T follicular helper cell (primary cell): ENCODE measurements at places on chromosomes 3 and 15.
A peak's percentile ranks its signal among the peaks of the same experiment; 100 is the strongest.

GRCh38 chr3:107956991-107957900 lies 133.6 kb downstream of the CD47 start:
- no peak for DNase-seq

GRCh38 chr3:125107861-125108567 lies 52.2 kb upstream of the HEG1 start:
- no peak for DNase-seq

GRCh38 chr3:72158639-72159326 lies 373.8 kb upstream of the PROK2 start:
- no peak for DNase-seq

- DNase-seq = no peak
Measured at GRCh38 chr3:161745741-161746140, 249.1 kb downstream of the OTOL1 start.

GRCh38 chr3:167787440-167787839 lies 51.9 kb downstream of the SERPINI1 start:
- DNase-seq = no peak

GRCh38 chr3:156030723-156031122 lies 89.7 kb upstream of the KCNAB1 start:
- DNase-seq = no peak

- DNase-seq = no peak
Measured at GRCh38 chr3:188294823-188295487, 141.0 kb downstream of the LPP start.

DNA sequence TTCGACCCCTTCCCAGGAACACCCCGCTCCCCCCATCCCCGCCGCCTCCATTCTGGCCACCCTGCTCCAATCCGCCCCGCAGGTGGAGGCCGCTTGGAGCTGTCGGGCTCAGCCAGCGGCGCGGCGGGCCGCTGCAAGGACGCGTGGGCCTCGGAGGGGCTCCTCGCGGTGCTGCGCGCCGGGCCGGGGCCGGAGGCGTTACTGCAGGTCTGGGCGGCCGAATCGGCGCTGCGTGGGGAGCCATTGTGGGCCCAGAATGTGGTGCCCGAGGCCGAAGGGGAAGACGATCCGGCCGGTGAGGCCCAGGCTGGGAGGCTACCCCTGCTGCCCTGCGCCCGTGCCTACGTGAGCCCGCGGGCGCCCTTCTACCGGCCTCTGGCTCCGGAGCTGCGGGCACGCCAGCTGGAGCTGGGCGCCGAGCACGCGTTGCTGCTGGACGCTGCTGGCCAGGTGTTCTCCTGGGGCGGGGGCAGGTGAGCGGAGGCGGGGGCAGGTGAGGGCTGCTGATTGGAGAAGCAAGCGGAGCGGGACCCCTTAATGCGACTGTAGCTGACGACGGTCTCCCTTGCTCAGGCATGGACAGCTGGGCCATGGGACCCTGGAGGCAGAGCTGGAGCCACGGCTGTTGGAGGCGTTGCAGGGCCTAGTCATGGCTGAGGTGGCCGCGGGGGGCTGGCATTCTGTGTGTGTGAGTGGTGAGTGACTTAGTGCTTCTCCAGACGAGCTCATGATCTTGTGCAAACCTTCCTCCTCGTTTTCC lies 2.5 kb downstream of the RCCD1 start:
- DNase-seq = no peak

DNA sequence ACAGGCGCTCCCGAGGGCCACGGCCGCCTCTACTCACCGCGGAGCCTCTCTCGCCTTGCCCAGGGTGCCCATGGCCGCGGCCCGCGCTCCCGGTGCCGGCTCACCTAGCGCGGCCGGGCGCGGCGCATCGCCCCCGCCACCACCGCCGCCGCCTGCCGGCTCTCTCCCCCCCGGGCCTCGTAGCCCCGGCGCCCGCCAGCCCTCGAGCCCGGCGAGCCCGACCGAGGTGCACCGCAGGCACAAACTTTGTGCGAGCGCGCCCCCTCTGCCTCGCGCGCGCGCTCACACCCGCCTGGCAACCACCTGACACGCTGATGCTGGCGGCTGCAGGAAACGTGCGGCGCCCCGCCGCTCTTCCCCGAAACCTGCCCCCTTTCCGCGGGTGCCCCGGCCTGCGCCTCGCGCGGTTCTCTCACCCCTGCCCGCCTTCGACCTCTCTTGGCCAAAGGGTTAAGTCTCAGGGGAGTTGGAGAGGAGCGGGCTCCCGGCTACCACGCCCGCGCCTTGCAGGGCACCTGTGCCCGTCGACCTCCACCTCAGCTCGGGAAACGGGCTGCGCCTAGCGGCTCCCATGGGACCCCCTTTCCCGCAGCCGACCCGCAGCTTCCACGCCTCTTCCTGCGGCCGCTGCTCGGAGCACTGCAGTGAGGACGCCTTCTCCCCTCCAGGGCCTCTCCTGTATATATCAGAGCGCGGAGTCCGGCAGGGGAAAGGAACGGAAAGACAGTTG lies at the start of gene RASGRP1:
Gene RASGRP1, minus strand, starts transcription at position 258 of the 730 bp plus-strand sequence. Its CDS starts 186 bp downstream, at position 72.
- peak; percentile 83 for DNase-seq

DNA sequence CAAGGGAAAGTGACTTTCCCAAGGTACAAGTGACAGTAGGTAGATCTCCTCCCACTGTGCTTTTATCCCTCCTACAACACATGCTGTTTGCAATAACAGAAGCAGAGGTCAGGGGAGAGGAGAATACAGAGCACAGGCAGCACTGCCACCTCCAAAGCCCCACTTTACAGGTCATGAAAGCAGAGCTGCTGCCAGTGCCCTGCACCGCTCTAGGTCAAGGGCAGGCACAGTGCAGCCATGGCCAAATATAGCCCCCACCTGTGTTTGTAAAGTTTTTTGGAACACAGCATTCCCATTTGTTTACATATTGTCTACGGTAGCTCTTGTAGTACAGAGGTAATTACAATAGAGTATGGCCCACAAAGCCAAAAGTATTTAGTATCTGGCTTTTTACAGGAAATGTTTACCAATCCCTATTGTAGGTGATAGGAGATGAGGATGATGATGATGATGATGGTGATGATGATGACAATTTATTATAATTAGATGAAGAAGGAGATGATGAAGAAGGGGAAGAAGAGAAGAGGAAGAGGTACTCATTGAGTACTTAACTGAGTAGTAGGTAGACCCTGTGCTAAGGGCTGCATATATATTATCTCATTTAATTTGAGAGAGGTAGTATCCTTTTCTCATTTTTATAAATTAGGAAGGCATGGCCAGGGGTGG lies 20.4 kb downstream of the HDC start:
- no peak for DNase-seq

GRCh38 chr3:128294999-128295468 lies 141.8 kb downstream of the EEFSEC start:
- DNase-seq = no peak

DNA sequence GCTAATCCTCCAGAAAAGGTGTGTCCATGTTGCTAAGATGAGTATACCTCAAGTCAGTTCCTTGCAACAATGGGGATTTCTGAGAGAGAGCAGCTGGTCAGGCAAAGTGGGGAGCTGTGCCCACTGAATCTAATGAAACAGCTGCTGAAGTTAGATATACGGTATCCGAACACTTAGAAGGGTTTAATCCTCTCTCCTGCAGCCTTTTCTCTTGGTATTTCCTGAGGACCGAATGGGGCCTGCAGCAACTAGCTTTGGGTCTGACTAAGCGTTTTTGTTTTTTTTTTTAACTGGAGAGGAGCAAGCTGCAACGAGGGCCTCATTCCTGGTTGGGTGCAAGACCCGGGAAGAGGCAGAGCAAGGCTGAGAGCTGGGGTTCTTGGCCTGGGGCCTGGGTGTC lies 37.6 kb upstream of the BNC1 start:
- DNase-seq = no peak

- no peak for DNase-seq
Measured at GRCh38 chr3:107218864-107219269, 158.4 kb upstream of the CCDC54 start.

GRCh38 chr15:67003586-67003985 lies 61.8 kb upstream of the SMAD3 start:
- DNase-seq = no peak
